ENCODE measurements at places on chromosomes 2 and 18. TPM values are rescaled to one million over a fixed set of nuclear protein-coding genes. Genes with fewer than 3 reads are reported as not detected.
A peak's percentile ranks its signal among the peaks of the same experiment; 100 is the strongest.

DNA sequence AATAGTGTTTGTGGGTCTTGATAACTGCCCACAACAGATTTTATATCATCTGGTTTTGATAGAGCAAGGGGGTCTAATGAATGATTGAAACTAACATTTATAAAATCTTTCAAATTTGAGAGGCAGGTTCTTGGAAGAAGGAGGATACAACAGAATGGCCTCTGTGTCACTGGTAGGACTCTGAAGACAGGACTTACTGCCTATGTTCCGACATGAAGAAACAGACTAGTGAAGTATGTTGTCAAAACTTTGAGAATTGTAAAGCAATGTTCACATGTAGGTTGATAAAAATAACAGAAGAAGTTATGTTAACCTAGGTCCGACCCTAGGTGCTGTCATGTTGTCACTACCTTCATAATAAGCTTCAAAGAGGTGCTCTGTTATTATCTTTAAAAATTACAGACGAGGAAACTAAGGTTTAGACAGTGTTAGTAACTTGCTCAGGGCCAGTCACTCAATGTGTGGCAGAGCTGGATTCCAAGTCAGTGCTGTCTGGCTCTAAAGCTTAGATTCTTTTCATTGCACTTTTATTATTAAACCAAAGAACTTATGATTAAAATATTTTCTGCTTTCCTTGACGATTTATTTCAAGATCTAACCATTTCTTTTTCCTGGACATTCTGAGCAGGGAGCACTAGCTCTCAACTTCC, 146.2 kb downstream of the RPIA start:
- no peak for DNase-seq
- H3K27me3 ChIP-seq: no peaks in the 10 kb centered on the region
- no peak overlapping the region for H3K27ac ChIP-seq
- no peaks in the 10 kb centered on the region for H3K36me3 ChIP-seq
- H3K4me3 ChIP-seq: no peak overlapping the region

GRCh38 chr2:71181316-71181715, 45.6 kb downstream of the PAIP2B start:
- H3K27ac ChIP-seq: no peak overlapping the region
- no peaks in the 10 kb centered on the region for H3K27me3 ChIP-seq
- H3K4me1 ChIP-seq: no peaks in the 10 kb centered on the region
- H3K36me3 ChIP-seq: no peaks in the 10 kb centered on the region

DNA sequence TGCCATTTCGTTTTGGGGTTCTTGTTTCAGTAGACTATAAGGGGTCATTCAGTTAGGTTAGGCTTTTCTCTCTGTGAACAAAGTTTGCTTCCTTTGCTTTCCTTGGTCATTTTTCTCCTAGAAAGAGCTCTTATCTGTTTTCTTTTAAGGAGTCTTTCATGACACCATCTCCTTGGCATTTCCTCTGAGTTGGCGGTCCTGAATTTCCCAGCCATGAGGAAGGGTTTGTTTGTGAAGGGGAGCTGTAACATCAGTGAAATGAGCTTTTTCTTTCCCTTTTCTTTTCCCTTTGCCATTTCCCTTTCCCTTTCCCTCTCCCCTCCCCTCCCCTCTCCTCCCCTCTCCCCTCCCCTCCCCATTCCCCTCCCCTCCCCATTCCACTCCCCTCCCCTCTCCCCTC, 61.7 kb downstream of the MAP4K4 start:
- peaks cover 25% of the 10 kb centered on the region for H3K4me1 ChIP-seq
- H3K27me3 ChIP-seq: no peaks in the 10 kb centered on the region
- peak overlapping the region; percentile 24 for H3K4me3 ChIP-seq

GALNT13 gene
- 0.17 TPM for total RNA-seq

DNA sequence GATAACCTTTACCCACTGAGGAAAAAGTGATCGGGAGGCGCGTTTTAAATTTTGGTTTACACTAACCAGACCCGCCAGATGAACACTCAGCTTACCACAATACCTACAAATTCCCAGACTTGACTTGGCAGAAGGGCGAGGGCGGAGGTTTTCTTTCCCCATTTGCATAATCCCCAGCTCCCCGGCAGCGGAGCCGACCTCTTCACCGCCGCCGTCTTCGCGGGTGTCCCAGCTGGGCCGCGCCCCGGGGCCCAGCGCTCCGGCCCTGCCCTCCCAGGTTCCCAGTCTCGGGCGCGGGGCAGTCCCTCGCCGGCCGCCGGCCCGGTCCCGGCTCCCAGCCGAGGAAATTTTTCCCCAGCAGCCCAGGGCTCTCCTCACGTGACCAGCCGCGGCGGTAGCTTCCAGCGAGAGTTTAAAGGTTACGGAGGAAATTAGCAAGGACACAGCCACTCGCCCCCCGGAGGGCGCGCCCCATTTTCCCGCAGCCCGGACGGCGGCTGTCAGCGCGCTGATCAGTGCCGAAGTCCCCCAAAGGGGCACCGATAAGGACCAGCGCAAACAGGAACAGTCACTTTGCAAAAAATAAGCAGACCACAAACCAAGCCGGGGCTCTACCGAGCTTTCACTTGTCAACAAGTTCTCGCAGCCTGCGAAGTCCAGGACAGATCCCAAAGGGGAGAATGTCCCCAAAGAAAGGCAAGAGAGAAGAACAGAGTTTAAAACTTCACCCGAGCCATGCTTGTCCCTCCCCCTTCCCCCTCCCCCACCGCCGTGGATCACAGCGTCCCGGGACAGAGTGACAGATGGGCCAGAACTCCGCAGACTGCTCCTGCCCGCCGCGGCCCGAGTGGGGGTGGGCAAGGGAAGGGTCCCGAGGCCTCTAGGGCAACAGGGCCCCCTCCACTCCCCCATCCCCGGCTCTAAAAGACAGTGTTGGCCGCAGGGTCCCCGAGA, 1.3 kb upstream of the PRKCE start:
- H3K27me3 ChIP-seq: no peaks in the 10 kb centered on the region
- H3K4me1 ChIP-seq: peaks cover 5% of the 10 kb centered on the region
- peak overlapping the region; percentile 65 for H3K27ac ChIP-seq
- DNase-seq: peak; percentile 62
- H3K4me3 ChIP-seq: peak overlapping the region; percentile 71

DNA sequence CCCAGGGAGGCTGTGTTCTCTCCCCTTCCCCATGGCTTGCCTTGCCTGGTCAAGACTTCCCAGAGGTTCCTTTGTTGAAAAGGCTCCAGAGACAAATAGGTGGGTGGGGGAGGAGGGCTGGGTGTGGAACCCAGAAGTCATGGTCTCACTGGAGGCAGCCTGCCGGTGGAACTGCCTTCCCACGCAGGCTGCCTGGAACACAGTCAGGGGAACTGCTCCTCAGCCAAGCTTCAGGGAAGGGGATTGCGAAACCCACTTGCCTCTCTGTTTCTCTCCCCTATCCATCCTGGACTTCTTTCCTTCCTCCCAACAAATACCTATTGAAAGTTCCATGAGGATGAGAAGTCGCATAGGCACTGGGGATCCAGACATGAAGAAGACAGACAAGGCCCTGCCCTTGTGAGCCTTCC, 31.6 kb downstream of the MARCO start:
- H3K4me3 ChIP-seq: no peak overlapping the region
- H3K4me1 ChIP-seq: no peaks in the 10 kb centered on the region
- no peak overlapping the region for H3K27ac ChIP-seq
- H3K27me3 ChIP-seq: no peaks in the 10 kb centered on the region
- H3K36me3 ChIP-seq: no peaks in the 10 kb centered on the region

KRTCAP3 gene
- not detected for total RNA-seq

NOSTRIN gene
- not detected for total RNA-seq

VWC2L gene
- total RNA-seq: not detected

Data from fibroblast of lung (primary cell).